ENCODE measurements at places on chromosomes 3 and 15.

DNA sequence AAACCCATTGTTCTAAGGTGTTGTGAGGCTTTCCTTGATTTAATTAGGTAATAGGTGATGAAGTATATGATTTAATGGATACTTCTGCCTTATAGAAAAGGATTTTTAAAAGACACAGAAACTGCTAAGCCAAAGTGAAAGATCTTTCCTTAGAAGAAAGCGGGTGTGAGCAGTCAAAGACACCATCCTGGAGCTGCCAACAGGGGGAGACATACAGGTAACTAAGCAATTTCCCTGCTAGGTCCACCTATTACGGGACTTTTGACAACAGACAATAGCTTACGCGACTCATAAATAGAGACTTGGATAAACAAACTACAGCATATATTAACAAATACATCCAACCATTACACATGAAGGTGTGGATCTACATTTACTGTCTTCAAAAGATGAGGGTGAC, 669.5 kb downstream of the SQOR start:
- no peak for DNase-seq

DNA sequence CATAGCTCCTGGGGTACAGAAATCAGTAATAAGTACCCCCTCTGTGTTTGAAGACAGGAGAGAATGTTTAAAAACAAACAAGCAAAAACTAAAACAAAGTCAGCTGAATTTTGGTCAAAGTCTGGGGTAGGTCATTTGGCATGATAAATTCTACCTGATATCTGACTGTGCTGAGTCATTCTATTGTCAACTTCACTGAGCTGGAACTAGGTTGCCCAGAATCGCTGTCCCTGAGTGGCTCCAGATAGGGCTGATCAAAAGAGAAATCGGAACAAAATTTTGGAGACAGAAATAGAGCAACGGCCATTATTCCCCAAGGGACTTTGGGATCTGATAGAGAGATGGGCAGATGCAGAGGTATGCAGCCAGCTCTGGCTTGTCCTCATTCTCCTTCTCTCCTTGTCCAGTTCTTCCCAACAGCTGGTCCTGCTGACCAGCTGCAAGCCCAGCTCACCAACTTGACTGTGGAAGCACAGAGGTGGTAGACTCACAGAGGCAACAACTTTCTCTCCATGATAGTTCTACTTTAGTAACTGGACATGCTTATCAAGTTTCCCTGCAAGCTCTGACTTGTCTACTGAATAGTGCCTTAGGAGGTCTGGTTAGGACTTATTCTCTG, 57.3 kb upstream of the MYRIP start:
- DNase-seq, result no peak

DNA sequence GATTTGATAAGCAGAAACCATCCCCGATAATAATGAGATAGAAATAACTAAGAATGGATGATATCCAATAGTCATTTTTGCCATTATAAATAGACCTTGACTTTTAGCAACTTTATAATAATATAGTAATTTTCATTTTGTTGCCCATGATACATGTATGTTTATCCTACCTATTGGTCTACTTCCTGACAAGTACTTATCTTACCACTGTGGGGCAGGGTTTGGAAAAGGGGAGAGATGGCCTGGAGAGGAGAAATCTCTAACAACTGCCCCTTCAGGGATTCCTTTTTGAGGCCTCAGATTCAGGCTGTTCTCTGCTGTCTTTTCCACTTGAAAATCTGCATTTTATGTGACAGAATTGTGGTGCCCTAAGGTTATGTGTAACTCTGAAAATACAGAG, 42.2 kb downstream of the FAM98B start:
- DNase-seq, result no peak

DNA sequence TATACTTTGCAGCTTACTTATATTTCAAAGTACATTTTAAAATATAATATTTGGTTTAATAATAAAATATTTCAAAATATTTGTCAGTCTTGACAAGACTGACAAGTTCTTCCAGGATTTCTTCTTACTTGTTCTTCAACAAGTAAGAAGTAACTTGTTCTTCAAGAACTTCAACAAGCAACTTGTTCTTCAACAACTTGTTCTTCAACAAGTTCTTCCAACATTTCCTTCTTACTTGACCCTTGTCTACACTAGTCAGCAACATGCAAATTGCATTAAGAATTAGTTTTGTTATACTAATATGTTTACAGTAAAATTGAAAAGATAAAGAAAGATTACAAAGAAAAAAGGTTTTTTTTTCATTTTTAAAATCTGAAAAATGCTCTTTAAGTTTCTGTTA, 731.7 kb downstream of the NSUN3 start:
- DNase-seq, result no peak

DNA sequence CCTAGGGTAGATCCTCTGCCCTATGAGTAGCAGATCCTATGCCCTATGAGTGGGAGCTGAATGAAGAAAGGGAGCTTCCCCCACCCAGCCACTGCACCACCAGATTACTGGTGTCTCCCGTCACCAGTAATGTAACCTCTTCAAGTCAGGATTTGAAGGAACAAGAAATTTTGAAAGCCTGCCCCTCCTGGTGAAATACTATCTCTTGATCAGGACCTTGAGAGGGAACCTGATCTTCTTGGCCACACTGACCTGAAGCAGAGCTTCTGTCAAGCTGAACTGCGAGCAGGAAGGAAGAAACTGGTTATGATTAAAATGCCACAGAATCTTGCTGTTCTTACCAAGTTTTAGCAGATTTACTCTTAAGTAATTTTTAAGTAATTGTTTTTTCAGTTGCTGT, 62.8 kb downstream of the RSL24D1 start:
- no peak for DNase-seq

DNA sequence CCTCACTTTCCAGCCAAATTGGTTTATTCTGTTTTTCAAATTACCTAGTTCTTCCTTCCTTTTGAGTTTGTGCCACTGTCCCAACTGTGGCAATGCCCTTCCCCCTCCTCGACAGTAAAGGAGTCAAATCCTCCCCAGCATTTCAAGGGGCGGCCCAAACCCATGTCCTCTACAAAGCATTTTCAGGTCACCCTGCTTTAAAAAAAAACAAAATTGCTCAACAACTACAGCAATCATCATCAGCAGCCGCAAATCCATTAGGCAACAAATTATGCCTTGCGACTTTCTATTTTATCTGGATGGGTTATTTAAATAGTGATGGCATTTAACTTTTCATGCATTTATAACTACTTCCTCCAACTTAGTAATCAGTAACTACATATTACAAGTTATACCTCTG, 32.7 kb downstream of the PLD1 start:
- no peak for DNase-seq

- DNase-seq, result no peak
Measured at GRCh38 chr15:69730281-69731080, 277.9 kb downstream of the RPLP1 start.

GRCh38 chr3:156688632-156689452, 14.5 kb downstream of the TIPARP start:
- DNase-seq, result no peak

DNA sequence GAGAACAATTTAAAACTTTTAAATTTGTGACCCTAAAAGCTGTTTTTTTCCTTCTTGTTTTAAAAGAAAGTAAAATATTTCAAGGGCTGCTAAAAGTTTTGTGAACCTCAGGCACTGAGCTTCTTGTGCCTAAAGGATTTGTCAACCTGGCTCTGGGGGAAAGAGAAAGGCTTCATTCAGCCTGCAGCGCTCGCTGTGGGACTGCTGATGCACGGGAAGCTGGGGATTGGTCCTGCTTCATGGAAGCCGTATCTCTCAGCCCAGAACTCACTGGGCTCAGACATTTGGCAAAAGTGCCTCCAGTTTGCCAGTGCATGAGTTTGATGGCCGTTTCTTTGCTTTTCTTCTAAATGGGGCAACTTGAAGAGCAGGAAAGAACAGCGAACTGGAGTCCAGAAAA, 30.8 kb downstream of the TPRG1 start:
- DNase-seq, result no peak

GRCh38 chr15:81747482-81747881, 298.3 kb downstream of the MEX3B start:
- no peak for DNase-seq

- DNase-seq, result no peak
Measured at GRCh38 chr3:36926292-36926897, 18.5 kb downstream of the TRANK1 start.

GRCh38 chr15:56533731-56534403, 68.9 kb upstream of the MNS1 start:
- no peak for DNase-seq

- no peak for DNase-seq
Measured at GRCh38 chr3:151552589-151552988, 91.7 kb upstream of the IGSF10 start.

DNA sequence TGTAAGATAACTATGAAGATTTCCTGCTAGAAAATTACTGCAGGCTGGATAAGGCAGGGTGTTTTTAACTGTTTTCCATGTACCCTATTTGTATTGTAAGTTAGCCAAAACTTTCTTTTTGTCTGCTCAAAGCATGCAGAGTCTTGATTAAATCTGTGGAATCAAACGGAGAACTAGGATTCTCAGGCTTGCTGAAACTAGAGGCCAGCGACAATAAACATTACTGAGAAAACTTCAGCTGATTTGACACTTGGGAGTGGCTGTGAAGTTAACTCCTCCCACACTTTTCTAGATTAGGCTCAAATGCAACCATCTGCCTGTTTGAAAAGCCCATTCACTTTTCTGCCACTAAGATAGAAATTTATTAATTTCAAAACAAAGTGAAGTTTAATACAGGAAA, 153.2 kb upstream of the FRMD4B start:
- DNase-seq, result no peak

- DNase-seq, result no peak
Measured at GRCh38 chr3:57937092-57937491, 71.1 kb upstream of the FLNB start.

GRCh38 chr3:171984883-171985282, 54.5 kb upstream of the FNDC3B start:
- DNase-seq, result no peak

- no peak for DNase-seq
Measured at GRCh38 chr3:71372241-71372768, 211.2 kb downstream of the FOXP1 start.

DNA sequence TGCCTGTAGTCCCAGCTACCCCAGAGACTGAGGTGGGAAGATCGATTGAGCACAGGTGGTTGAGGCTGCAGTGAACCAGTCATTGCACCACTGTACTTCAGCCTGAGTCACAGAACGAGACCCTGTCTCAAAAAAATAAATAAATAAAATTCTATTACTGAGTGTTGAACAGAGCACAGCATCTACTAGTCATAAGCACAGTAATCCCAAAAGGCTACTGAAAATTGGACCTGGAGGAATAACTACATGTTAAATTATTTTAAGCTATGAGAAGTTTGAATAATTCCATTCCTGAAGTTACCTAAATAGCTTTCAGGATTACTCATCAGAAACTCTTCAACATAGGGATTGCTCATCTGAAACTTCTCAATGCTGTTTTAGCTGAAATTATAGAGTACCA, 43.4 kb downstream of the ARMC8 start:
- DNase-seq, result no peak

GRCh38 chr3:100001526-100002270, 112.6 kb downstream of the FILIP1L start:
- DNase-seq, result no peak

DNA sequence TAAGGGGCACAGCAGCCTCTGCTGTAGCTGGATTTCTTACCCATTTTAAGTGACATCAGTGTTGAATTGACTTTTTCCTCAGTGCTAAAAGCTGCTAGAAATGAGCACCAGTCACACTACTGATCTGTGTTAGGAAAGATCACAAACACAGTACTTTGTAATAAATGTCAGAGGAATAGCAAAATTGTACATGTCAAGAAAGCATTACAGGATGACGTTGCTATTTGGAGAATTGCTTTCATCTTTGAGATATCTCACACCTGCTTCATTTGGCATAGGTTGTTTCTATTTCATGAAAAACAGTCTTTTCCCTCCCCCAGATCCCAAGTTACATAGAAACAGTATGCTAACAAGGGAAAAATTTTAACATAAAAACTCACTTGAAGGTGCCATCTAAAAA, 77.8 kb downstream of the SLC25A26 start:
- DNase-seq, result no peak

DNA sequence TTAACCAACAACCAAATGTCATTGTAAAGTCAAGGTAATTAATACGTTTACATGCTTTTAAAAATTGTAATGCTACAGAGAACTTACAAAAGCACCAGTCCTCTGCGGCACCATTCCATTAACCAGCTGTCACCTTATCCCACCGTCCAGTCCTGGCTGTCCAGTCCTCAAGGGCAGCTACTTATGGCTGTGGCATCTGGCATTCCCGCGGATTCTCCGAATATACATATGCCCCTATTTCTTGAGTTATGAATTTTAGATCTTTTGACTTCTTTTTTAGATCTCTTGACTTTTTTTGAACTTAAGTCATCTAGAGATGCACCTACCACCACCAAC, 382 bp upstream of the POMGNT2 start:
- no peak for DNase-seq

DNA sequence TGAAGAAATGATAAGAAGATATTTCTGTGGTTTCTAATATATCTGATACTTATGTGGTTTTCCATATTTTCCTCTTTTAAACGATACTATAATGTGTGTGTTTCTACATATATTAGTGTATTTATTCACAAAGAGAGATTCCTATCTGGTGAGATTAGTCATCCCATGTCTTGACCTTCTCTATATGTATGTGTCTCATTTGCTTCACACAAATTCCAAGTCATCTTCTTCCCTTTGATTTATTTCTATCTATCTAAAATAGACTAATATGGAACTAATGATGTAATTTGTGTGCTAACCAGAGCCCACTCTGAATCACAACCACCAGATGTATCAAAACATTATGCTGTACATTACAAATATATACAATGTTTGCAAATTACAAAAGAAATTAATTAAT, 154.7 kb upstream of the KCNMB2 start:
- no peak for DNase-seq

- no peak for DNase-seq
Measured at GRCh38 chr3:126962756-126963155, 20.2 kb upstream of the PLXNA1 start.

- DNase-seq, result no peak
Measured at GRCh38 chr3:60514085-60514649, 737.1 kb downstream of the FHIT start.

DNA sequence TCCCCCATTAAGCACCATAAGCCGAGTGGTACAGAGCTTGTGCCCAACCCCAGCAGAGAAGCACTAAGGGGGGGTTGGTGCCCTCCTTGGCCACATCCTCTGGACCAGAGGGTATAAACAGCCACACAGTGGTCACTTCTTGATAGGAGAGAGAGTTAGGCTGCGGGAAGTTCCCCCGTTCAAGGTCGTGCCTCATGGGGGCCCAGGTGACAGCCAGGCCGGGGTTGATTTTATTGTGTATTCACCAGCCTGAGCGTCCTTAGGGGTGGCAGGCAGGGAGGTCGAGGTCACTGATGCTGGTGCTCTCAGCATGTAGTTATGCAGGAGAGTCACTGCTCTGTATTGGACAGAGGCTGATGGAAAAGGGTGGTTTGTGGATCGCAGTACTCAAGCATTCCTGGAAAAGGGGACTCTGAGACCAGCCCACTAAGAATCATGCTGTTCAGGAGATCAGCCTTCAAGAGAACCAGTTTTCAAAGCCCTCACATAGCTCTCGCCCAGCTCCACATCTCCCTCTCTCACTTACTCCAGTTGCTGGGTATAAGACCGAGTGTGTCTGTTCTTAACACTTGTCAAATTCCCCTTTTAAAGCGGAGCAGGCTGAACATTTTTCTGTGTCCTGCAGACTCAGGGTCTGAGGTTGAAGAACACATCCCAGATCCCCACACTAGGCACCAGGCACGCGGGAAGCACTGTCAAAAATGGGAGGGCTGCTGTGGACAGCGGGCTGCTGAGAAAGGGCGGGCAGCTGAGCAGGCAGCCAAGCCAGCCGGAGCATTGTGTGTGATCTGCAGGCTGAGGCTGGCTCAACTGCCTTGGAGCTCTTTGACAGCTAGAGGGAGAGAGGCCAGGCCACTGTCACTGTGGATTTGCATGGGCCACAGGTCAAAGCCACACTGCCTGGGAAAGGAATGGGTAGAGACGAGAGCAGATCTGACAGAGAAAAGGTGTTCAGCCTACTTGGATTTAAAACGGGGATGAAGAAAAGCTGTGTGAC, 279.3 kb upstream of the LRRFIP2 start:
- DNase-seq, result peak; percentile 40

Measured in anterior cingulate cortex (tissue), 58 donors.